ENCODE measurements at places on chromosomes 16 and 17.

DNA sequence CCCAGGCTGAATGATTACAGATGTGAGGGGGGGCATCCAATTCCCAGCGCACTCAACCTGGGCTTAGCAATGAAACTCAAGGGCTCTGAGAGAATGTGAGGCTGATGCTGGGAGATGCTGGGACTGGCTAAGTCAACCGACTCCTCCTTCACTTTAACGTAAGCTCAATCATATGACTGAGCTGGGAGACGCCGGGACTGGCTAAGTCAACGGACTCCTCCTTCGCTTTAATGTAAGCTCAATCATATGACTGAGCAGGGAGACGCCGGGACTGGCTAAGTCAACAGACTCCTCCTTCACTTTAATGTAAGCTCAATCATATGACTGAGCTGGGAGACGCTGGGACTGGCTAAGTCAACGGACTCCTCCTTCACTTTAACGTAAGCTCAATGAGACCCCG, 179.4 kb downstream of the VPS53 start:
- no peak for DNase-seq

DNA sequence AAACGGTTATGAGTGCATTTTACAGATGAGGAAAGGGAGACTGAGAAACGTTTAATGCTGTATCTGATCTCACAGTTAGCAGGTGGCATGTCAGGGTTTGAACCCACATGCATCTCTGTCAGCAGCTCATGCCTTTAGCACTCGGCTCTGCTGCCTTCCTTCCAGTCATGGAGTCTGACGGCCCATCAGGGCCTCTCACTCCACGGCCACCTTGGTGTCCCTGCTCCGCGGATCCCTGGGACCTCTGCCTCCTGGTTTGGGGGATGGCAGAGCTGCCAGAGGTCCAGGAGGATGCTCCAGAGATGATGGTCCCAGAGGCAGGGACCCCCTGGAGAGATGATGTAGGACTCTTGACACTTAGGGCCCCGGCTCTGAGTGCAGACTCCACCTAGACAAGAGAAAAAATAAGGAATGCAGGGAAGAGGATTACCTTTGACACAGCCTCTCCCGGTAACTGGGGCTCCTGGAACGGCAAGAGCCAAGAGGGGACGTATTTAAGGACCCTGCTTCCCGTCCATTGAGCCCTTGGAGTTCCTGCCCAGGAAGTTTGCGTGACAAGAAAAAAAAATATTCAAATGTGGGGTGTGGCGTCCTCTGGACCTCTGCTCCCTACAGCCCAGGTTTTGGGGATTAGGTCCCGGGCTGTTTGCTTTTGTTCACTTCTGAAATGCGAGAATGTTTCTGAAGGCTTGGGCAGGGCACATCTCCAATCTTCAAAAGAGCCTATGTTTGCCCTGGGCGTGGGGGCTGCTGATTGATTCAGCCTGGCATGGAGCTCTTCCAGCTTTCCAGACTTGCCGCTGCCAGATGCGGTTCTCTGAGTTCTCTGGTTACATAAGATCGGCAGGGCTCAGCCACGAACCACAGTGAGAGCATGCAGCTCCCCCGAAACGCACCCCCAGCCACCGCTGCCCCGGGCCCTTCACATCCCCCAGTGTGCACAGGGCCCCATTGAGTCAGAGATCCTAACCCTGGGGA, at the start of gene ALDH3A1:
Gene ALDH3A1, minus strand, starts transcription at position 470 of the 978 bp plus-strand sequence. CDS start 3,169 bp downstream, outside the sequence.
- no peak for DNase-seq

DNA sequence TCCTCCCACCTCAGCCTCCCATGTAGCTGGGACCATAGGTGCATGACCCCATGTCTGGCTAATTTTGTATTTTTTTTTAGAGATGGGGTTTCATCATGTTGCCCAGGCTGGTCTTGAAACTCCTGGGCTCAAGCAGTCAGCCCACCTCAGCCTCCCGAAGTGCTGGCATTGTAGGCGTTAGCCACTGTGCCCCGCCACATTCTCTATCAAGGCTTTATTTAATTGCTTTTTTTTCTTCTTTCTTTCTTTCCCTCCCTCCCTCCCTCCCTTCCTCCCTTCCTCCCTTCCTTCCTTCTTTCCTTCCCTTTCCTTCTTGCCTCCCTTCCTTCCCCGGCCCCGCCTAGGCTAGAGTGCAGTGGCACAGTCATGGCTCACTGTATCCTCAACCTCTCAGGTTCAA, 23.7 kb downstream of the RSPRY1 start:
- no peak for DNase-seq

- no peak for DNase-seq
Observed at GRCh38 chr16:30570636-30571444, 674 bp downstream of the ZNF688 start.

DNA sequence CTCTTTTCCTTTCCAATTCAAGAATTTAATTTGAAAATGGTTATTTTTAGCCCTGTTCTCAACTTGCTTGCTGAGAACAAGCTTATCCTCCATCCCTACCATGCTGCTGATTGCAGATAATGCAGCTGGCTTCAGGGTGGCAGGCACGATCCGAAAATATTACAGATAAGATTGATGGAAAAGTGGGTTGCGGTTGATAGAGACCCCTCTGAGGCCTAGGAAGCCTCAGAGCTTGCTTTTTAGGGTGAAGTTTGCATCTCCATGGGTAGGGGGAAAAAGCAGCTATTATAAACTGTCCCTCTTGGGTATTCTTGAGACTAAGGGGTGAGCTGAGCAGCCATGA, 116.5 kb upstream of the GOT2 start:
- no peak for DNase-seq

GRCh38 chr17:31092475-31093064, 2.2 kb upstream of the NF1 start:
- no peak for DNase-seq

Data from stimulated activated CD4-positive, alpha-beta T cell treated with anti-CD3 and anti-CD28 coated beads, TNF-alpha, amount 100 ng/mL, for 24 hours (primary cell).